Suppressor macrophage treated with lipopolysaccharide for 4 hours (primary cell): ENCODE measurements at places on chromosomes 11 and 22.
A peak's percentile ranks its signal among the peaks of the same experiment; 100 is the strongest.

GRCh38 chr11:6191742-6192141 is 7.3 kb upstream of the OR52W1 start:
- DNase-seq, result peak; percentile 71

- peak; percentile 87 for DNase-seq
Measured at GRCh38 chr22:21567456-21568346, at the start of gene UBE2L3. UBE2L3 (plus strand) TSS chr22:21567714; CDS start chr22:21567745, 31 bp downstream.

- DNase-seq, result no peak
Measured at GRCh38 chr11:125053167-125053566, 9.9 kb upstream of the SLC37A2 start.

DNA sequence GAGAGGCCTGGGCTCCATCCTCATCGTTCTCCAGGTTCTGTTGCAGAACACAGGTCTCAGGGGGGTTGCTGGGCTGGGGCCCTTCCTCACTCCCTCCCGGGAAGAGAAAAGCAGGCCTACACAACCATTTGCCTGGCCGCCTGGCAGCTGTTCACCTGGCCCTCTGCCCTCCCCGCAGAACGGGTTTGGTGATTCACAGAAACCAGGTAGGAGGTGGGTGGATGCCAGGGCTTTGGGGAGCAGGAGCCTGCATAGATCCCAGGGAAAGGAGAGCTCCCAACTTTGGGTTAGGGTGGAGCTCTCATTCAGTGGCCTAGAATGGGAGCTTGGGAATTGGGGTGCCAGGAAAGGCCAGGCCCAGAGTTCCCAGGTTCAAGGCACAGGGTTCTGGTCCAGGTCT is 995 bp downstream of the TMEM134 start:
- no peak for DNase-seq

DNA sequence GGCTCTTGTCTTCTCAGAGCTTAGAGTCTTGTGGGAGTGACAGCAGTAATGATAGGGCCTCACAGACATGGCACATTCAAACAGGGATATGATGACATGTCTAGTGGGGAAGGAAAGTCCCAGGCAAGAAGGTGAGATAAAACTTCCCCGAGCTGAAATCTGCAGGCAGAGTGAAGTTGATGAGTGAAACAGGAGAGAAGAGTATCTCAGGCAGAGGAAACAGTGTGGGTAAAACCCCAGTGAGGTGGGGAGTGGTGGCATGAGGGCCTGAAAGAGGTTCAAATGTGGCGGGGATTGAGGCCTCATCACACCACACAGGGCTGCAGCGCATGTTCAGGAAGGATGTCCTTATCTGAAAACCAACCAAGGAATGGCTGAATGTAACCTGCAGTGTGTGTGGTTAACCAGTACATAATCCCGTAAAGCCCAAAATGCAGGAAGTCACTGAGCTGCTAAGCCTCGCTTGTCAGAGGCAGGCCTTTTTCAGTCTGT is 153.8 kb upstream of the E2F8 start:
- DNase-seq, result no peak

DNA sequence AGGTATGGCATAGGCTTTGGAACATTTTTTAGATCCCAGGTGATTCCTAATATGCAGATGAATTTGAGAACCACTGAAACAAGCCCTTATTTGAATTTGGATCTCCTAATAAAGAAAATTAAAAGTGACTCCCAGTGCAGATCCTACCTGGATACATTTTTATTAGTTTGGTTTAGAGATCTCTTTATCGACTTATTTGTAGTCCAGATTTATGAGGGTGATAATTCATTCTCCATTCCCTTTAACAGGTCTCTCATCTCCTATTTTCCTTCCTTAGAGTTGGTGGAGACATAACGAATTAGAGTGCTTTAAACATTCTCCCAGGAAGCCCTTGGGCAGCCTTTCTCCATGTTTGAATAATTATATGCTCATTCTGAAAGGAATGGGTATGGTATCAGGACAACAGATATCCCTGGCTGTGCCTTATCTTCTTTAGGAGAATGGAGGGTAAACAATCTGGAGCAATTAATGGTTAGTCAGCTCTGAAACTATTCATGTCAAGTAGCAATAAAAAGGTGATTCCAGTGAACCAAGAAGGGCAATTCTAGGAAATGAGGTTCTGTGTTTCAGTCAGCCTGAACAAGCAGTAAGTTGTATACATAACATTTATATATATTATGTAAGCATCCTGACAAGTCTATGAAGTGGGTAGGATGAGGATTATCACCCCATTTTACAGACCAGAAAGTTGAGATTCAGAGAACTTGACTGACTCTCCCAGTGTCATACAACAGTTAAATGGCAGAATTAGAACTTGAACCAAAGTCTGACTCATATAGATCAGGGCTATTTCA is 53.9 kb upstream of the RCE1 start:
- no peak for DNase-seq

DNA sequence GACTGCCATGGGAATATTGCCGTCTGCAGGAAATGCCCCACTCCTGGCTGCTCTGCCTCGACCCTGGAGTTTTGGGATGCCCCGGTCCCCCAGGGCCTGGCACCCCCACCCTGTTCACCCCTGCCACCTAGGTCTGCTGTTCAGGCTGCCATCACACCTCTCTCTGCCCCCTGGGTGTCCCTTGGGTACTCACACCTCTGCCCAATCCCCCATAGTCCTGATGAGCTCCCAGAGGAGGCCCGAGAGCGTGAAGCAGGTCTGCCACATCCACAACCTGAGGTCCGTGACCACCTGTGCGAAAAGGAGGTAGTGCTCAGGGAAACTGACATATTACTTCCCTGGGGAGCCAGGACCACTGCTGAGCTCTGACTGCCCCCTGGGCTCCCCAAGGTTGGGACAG is 20.2 kb upstream of the DRICH1 start:
- no peak for DNase-seq

GRCh38 chr11:128195057-128195751 is 392.2 kb downstream of the ETS1 start:
- peak; percentile 36 for DNase-seq

- DNase-seq, result no peak
Measured at GRCh38 chr22:30289980-30290313, 642 bp upstream of the CASTOR1 start.

DNA sequence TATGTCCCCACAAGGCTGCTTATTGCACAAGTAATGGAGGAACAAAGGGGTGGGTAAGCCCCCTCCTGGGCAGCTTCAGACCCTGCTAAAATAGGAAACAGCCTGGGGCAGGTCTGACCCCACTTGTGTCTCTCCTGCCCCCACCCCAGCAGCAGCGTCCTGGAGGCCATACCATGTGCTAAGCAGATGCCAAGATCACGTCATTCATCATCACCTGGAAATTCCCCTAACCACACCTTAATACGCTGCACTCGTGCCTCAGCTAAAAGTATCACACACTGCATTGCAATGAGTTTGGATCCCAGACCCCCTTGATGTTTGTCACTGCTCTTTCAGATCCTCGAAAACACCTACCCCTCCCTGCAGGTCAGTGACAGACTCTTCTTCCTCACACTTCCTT is 27.8 kb upstream of the GGTLC2 start:
- no peak for DNase-seq

DNA sequence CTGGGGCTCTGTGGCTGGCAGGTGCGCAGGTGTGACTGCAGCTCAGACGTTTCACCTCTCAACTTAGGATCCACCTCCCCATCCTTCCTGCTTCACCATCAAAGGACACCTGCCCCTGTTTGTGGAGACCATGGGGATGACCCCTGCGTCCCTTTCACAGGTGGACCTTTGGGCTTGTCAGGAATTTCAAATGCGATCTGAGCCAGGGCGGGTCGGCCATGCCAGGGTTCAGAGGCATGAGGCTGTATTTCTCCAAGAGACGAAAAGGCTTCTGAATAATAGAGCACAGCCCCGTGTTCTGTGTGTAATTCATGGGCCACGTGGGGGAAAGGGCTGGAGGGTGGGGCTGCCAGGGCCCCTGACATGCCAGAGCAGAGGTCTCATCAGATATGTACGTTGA is 668.0 kb downstream of the BRD1 start:
- no peak for DNase-seq

- no peak for DNase-seq
Measured at GRCh38 chr11:66494458-66494857, 14.2 kb downstream of the DPP3 start.

GRCh38 chr11:120338107-120338933 is 2.1 kb downstream of the ARHGEF12 start:
- DNase-seq, result no peak

GRCh38 chr11:18934195-18934814 is 4.9 kb downstream of the MRGPRX1 start:
- no peak for DNase-seq

DNA sequence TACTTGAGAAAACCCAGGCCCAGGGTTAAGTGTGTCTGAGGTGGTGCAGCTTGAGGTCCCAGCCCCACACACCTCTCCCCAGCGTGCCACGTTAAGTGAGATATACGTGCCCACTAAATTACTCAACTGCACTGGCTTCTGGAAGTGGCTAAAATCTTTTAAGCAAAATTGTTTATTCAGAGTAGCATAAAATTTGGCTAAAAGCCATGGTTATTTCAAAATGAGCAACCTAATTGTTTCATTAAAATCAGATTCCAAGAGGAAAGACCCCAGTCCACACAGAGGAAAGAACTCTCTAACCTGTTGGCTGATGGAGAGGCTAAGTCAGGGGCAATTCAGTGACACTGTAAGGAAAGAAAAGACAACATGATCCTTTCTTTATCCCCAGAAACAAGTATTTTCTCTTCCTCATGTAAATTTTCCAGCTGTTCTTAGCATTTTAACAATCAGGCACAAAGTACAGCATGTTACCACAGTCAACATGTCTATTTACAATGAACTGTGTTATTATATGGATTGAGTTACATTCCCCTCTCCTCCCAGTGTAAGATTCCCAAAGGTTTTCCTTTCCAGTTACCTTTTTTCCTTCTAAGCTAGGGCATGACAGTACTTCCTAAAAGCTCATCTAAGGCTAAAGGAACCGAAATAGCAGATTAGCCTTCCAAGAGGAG is 26.6 kb downstream of the NUP50 start:
- DNase-seq, result no peak

DNA sequence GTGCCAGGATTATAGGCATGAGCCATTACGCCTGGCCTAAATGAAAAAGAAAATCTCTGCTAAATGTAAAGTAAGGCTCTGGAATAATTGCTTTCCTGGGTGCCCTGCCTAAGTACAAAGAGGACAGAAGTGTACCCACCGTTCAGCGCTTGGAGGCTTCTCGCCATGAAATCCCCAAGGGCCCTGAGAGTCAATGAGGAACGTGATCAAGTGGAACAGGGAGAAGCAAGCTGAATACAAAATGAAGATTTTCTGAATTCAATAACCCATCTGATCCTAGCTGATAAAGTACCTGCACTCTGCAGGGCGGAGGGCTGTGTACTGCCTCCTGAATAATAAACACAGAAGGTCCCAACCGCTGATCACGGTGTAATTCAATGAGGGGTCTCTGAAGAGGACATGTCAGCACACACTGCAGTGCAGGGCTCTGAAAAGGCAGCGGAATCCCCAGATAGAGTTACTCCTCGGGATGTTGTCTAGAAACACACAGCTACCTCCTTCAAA is 97.7 kb downstream of the ABTB2 start:
- no peak for DNase-seq

DNA sequence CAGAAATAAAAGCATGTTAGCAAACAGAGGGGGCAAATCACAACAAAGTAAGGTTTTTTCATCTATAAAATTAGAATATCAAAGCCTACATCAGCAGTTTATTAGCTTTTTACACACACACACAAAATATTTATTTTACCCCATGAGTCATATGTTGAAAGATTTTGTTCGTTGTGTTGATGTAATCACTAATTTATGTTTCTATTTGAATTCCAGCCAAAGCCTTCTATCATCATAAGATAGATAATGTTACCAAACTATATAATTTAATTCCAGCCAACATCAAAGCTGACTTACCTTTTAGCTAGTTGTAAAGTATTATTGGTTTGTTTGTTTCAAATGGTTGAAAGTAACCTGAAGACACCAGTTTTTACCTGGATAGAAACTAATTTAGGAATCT is 458.0 kb upstream of the ARHGAP42 start:
- no peak for DNase-seq

DNA sequence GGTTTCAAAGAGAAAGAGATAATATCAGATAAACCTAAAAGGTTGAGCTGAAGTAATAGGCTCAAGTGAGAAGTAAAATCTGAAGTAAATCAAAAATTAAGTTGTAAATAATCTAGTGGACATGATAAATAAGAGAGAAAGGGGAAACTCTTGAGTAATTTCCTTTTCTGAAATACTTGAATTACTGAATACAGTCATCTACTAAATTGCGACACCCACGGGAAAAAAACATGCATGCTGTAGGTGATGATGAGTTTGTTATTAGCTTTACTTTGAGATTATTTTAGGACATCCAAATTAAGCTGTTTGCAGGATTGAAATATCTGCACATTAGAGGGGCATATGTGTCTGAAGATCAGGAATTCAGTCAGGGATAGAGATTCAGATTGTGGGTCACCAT is 50.0 kb upstream of the CARD18 start:
- DNase-seq, result peak; percentile 85

DNA sequence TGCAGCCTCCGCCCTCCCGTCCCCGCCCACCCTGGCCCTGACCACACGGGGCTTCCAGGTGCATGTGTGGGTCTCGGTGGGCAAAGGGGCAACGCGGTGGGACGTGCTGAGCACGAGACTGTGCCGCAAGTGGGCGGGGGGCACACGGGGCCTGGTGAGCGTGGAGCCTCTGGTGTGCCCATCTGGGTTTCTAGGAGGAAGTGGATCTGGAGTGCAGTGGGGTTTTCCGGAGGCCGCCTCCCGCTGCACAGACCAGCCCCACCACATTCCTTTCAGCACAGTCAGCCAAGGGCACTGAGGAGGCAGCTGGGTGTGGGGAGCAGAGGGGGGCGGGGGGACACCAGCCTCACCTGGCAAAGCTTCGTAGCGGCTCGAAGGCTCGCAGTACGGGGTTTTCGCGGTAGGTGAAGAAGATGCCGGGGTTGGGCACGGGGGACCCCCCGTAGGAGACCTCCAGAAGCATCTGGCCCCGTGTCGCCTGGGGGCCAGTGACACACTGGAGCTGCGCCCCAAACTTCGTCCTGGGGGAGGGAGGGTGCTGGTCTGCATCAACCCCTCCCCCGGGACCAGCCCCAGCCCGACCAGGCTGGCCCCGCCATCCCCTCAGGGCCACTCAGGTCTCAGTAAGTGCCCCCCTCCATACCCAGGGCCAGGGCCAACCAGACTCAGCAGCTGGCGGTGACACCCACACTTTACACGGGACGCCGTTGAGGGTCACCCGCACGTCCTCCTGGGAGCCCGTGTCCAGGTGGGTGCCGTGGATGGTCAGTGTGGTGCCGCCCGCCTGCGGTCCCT is 12.4 kb upstream of the MAPK11 start:
- no peak for DNase-seq

GRCh38 chr22:47375621-47376321 is 613.3 kb downstream of the TBC1D22A start:
- DNase-seq, result no peak

GRCh38 chr11:130179396-130180306 is 20.1 kb downstream of the ST14 start:
- no peak for DNase-seq

DNA sequence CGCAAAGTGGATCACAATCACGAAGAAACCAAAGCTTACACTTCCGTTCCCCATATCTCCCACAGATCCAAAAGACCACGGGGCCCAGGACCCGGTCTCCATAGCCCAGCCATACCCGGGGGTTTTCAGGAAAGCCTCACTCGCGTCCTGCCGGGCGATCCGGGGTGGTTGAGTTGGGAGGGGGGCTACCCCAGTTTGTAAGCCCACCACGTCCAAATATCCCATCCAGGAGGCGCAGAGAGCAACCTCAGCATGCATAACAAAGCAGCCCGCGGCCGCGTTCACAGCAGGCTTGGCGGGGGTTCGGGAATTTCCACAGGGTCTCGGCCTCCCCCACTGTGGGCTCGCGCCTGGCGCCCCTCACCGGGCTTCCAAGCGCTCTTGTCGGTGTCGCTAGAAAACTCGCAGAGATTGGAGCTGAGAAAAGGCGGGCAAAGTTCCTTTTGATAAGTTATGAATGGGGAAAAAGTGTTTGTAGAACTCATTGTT is 9.5 kb downstream of the SDF2L1 start:
- no peak for DNase-seq
